ENCODE measurements at places on chromosomes 2 and 18. TPM values are rescaled to one million over a fixed set of nuclear protein-coding genes. Genes with fewer than 3 reads are reported as not detected.

ADRA2B gene
- total RNA-seq: not detected

ST6GAL2 gene
- total RNA-seq: 28.6 TPM

USP14 gene
- 16.6 TPM for total RNA-seq

SLC39A6 gene
- total RNA-seq: 87.5 TPM

METAP1D gene
- 8.6 TPM for total RNA-seq

POTEI gene
- total RNA-seq: not detected

SKOR2 gene
- not detected for total RNA-seq

CTDP1 gene
- total RNA-seq: 8.3 TPM

SLC14A1 gene
- 43.4 TPM for total RNA-seq

CFC1 gene
- not detected for total RNA-seq

NEB gene
- total RNA-seq: under 0.01 TPM

GPC1 gene
- 13.9 TPM for total RNA-seq

RAB17 gene
- total RNA-seq: 3.6 TPM

RAB6C gene
- total RNA-seq: not detected

GDF7 gene
- not detected for total RNA-seq

GREB1L gene
- total RNA-seq: 0.24 TPM

KCNJ13 gene
- total RNA-seq: not detected

ERFE gene
- 0.10 TPM for total RNA-seq

SFTPB gene
- not detected for total RNA-seq

XIRP2 gene
- 0.12 TPM for total RNA-seq

CBLN2 gene
- not detected for total RNA-seq

EXOC6B gene
- total RNA-seq: 9.9 TPM

HNMT gene
- 40.7 TPM for total RNA-seq

SP9 gene
- total RNA-seq: not detected

MEP1B gene
- total RNA-seq: not detected

DNAH7 gene
- total RNA-seq: 1.3 TPM

B3GNT7 gene
- 0.60 TPM for total RNA-seq

ANKRD62 gene
- not detected for total RNA-seq

SGPP2 gene
- total RNA-seq: 0.10 TPM

SNRNP27 gene
- total RNA-seq: 89.3 TPM

GAREM1 gene
- 0.29 TPM for total RNA-seq

LYG2 gene
- not detected for total RNA-seq

GGCX gene
- 59.3 TPM for total RNA-seq

CERKL gene
- not detected for total RNA-seq

ASXL3 gene
- not detected for total RNA-seq

FAM228A gene
- 0.29 TPM for total RNA-seq

ANKAR gene
- 5.6 TPM for total RNA-seq

ZEB2 gene
- 32.3 TPM for total RNA-seq

REG1B gene
- not detected for total RNA-seq

LOXHD1 gene
- total RNA-seq: not detected

CELF4 gene
- not detected for total RNA-seq

ZNF804A gene
- 0.10 TPM for total RNA-seq

CTAGE1 gene
- total RNA-seq: 1.3 TPM

OXER1 gene
- not detected for total RNA-seq

TLX2 gene
- total RNA-seq: 4.2 TPM

CYP27A1 gene
- total RNA-seq: 20.5 TPM

ACMSD gene
- not detected for total RNA-seq

SLC30A3 gene
- total RNA-seq: not detected

CD8B2 gene
- not detected for total RNA-seq

ESPNL gene
- not detected for total RNA-seq

CD207 gene
- total RNA-seq: not detected

SLC5A7 gene
- total RNA-seq: not detected
